ENCODE measurements at places on chromosomes 11 and 22.

GRCh38 chr11:10005955-10006525 is 288.0 kb downstream of the SBF2 start:
- DNase-seq = no peak

GRCh38 chr11:117792992-117793391 is 4.0 kb downstream of the DSCAML1 start:
- no peak for DNase-seq

DNA sequence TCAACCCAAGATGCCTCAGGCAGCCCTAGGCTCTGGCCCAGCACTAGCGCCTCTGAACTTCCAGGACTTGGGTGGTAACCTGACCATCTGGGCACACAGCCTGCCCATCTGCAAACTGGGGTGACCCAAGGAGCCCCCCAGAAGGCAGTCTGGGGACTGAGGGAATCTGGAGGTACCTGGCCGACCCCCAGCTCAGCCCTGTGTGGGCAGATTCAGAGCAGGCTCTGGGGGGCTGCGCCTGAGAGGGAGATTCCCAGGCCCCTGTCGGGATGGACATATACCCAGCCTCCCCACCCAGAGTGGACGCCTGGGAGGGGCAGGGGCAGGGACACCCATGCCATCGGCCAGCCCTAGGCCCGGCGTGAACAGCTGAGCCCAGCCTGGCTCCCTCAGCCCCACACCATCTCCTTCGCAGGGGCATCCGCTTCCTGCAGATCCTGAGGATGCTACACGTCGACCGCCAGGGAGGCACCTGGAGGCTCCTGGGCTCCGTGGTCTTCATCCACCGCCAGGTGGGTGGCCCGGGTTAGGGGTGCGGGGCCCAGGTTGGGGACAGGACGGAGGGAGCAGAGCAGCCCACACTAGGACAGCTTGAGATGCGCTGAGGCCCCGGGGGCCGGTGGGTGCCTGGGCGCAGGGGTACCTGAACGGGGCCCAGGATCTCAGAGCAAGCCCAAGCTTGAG is 126.9 kb downstream of the KCNQ1 start:
- no peak for DNase-seq

DNA sequence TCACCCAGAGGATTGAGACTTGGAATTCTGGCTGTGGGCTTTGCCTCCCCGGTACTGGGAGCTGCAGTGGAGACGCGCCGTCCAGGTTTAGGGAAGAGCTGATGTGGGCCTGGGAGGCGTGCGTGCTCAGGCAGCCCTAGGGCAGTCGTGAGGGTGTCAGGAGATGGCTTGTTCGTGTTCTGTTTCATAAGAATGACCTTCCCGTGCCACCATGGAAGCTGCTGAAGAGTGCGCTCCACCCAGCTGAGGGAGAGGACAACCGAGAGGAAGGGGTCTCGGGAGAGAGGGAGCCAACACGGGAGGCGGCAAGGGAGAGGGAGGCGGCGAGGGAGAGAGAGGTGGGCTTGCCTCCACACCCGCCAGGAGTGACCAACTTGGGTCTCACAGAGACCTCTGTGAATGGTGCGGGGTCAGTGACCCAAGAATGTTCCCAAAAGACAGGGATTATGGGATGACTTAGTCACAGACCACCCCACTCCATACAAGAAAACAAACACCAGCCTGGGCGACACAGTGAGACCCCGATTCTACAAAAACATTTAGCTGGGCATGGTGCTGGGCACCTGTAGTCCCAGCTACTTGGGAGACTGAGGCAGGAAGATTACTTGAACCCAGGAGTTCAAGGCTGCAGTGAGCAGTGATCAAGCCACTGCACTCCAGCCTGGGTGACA is 14.7 kb upstream of the TRMU start:
- no peak for DNase-seq

DNA sequence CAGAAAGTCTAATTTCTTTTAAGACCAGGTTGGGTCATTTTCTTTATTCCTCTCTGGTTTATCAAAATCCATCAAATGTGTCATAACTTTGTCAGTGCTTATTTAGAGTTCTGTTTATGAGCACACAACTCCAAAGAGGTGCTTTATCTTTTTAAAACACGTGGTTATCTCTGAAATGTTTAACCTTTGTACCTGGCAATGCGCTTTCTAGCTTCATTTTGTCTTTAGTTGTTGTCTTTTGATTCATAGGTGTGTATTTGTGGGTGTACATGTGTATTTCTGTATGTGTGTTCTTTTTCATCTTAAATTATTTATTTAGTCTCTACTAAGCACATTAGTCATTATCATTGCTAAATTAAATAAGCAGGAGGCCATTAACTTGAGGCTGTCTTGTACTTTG is 251.4 kb downstream of the JRKL start:
- DNase-seq = no peak

- no peak for DNase-seq
These were observed 8.4 kb downstream of the FAM83F start for GRCh38 chr22:40002935-40003715.

GRCh38 chr11:47179655-47179991 is 2.9 kb upstream of the ARFGAP2 start:
- peak; percentile 40 for DNase-seq

DNA sequence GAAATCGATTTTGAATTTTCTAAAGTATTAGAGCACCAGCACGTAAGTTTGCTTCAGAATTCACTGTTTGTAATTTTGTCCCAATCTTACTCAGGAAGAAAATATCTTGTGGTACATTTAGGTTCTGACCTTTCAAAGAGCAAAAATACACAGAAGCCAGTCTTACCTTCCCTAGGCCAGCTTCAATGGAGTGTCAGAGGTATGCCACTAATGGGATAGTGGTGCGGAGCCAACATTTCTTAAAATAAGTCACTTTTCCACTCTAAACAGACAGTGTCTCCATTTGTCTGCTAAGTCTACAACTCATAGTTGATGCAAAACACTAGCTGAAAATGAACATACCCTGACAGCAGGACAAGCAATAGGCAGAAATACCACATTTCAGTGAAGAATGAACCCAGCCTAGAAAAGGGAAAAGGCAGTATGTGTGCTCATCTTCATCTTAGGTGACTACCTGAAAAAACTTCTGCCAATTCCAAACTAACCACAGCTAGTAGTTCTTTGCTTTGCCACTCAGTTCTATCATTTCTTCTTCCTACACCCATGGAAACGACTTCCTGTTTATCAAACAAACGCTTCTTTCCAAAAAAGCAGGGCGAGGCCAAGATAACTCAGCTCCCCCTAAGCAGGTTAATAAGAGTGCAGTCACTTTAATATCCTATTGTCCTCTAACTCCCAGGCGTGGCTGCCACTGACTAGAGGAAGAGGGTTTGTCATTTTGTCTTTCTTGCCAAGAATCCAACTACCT is 94.0 kb upstream of the APOA1 start:
- no peak for DNase-seq

- DNase-seq = no peak
These were observed at the start of gene MPEG1 for GRCh38 chr11:59212744-59213631. TSS of gene MPEG1 (minus strand) at chr11:59212927. CDS start at chr11:59212865, 62 bp downstream.

DNA sequence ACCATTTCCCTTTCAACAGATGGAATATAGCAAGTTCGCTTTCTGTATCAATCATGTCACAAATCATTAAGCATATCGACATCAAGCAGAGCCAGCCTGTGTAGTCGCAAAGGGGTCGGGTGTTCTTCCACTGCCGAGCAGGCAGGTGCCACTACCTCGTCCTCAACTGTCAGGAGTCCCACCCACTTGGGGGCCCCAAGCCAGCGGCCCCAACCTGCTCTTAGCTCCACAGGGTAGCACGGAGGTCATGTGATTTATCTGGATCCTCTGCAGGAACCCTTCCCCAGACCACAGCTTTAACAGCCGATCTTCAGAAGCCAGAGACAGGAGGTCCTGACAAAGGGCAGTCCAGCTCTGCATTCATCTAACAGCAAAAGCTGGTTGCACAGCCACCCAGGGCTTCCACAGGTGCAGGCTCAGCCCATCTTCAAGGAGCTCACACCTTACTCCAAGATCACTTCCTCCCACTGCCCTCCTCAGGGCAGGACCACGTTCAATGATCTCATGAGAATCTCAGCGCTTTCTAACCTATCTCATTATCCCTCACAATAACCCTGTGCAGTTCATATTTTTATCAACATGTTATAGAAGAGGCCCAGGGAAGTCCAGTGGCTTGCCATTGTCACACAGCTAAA is 110.2 kb downstream of the TRIM29 start:
- DNase-seq = no peak

DNA sequence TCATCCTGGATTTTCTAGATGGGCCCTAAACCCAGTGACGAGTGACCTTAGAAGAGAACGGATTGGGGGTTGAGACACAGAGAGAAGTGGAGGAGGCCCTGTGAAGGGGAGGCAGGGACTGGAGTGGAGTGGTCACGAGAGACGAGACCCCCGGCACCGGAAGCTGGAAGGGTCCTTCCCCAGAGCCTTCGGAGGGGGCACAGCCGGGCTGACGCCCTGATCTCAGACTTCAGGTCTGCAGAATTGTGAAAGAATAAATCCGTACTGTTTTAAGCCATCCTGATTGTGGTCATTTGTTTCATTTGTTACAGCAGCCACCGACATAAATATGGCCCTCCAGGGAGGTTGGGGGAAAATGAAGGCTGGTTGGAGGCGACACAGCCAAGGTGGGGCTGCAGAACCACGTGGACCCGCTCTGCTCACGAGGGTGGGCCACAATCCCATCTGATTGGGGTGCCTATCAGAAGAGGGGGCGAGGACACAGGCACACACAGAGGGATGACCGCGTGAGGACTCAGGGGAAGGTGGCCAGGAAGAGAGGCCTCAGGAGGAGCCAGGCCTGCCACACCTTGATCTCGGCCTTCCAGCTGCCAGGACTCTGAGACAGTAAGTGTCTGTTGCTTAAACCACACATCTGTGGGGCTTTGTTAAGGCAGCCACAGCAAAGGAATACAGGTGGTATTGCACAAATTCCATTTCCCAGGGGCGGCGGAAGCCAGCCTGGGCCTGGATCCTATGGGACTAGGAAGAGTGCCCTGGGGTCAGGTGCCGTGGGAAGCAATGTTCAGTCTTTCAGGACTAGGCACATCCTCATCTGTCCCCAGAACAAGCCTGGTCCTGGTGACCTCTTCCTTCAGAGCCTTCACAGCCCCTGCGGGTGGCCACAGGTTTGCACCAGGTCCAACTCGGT is 73.3 kb upstream of the SHANK2 start:
- DNase-seq = no peak

DNA sequence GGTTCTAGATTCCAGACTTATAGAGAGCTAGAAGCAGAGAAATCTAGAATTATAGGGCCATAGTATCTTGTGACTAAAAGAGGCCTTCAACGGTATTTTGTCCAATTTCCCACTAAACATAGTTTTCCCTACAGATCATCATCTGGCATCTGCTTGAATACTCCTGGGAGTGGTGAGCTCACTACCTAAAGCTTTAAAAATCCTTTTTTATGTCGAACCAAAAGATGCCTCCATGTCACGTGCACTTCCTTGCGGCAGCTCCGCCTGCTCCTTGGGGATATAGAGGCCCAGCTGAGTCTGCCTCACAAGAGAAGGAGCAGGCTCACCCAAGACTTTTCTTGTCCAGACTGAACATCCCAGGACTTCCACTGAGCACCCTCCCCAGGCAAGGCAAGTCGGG is 4.3 kb upstream of the MB start:
- DNase-seq = no peak

- DNase-seq = no peak
These were observed 84.6 kb upstream of the ANO3 start for GRCh38 chr11:26247340-26247739.

GRCh38 chr11:63868399-63869064 is 29.6 kb downstream of the MARK2 start:
- no peak for DNase-seq

GRCh38 chr11:46335890-46336562 is 11.2 kb upstream of the DGKZ start:
- no peak for DNase-seq

DNA sequence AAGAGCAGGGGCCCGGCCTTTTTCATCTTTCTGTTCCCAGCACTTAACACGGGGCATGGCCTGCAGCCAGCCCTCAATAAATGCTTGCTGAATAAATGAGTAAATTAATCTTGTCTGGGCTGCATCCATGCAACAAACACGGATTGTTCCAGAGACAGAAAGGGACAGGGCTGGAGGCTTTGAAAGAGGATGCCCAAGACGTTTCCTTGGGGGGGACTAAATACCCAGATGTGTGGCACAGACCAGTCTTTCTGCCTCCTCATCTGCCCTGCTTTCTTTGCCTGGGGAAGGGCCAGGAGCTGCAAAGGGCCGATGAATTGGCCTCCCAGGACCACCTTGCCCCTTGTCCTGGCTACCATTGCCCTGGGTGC is 40.4 kb downstream of the SHISAL1 start:
- DNase-seq = no peak

DNA sequence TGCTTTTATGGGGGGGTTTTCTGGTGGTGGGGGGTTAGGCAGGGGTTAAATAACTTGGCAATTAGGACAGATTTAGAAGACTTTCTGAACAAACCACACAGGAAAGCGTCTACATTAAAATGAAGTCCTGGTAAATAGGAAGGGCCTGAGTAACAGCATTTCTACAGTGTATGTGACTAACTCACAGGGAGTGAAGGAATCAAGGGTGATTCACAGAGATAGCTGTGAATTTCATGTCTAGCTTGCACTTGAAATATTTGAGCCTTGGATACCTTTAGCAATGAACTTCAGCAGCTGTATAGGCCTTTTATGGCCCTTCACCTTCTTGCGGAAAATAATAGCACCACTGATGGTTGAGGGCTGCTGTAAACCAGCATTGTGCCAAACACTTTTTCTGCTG is 26.1 kb upstream of the LDHA start:
- no peak for DNase-seq

DNA sequence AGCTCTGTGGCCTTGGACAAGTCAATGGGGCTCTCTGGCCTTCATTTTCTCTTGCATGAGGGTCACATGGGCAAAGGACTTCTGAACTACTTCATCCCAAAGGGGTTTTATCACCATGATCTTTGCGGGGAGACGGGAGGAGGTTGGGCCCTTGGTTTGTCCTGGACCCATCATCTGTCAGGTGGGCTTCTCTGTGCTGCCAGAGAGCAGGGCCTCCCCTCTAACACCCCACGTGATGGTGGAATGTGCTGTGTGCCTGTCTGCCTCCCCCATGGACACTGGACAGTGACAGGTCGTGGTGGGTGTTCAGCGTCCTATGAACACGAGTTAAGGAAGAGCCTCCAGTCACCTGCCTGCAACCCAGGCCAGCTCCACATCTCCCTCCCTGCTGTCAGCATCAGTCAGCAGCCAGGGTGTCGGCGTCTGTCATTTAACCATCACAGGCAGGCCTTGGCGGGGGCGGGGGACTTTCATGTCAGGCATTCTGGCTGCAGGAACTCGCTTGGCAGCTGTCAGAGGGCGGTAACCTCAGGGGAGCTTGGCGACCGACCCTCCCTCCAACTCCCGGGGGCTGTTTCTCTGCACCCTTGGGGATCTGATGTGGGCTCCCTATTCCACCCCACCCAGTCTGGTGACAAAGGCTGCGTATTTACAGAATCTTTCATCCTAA is 2.6 kb upstream of the SUN2 start:
- DNase-seq = peak; percentile 69

- DNase-seq = no peak
These were observed 104.7 kb downstream of the KCNQ1 start for GRCh38 chr11:2549491-2549875.

DNA sequence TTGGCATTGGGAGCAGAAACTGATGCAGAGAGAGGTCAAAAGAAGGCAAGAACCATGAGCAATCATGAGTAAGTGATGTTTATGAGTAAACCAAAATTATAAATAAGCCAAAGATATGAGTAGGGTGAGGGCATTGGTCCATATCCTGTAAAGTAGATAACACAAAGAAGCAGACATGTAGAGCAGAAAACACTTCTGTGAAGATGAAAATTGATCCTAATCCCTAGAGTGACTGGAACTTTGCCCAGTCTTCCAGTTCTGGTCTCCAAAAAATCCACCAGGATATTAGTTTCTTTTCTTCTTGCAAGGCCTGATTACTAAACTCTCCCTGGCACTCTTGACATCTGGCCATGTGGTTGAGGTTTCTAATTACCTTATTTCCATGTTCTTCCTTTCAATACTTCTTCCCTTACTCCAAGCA is 13.7 kb upstream of the DRD2 start:
- no peak for DNase-seq

Measured in stimulated activated CD4-positive, alpha-beta T cell treated with anti-CD3 and anti-CD28 coated beads, Interleukin-12 subunit alpha, Interleukin-12 subunit beta, amount 100 ng/mL, for 4 hours (primary cell).